ENCODE measurements at places on chromosomes 1 and 21.

- DNase-seq: no peak
Measured at GRCh38 chr1:2102753-2103152, 52.5 kb downstream of the PRKCZ start.

GRCh38 chr1:182149411-182149965 lies 88.0 kb upstream of the ZNF648 start:
- peak; percentile 68 for DNase-seq

- DNase-seq: no peak
Measured at GRCh38 chr21:16992448-16992847, 520.4 kb upstream of the CXADR start.

- DNase-seq: peak; percentile 75
Measured at GRCh38 chr1:156726549-156727226, 1.6 kb upstream of the METTL25B start.

- no peak for DNase-seq
Measured at GRCh38 chr1:218847089-218847768, 326.4 kb upstream of the LYPLAL1 start.

GRCh38 chr21:35770101-35770945 lies 290.0 kb downstream of the SETD4 start:
- no peak for DNase-seq

- DNase-seq: no peak
Measured at GRCh38 chr1:2248127-2248826, 20.2 kb downstream of the SKI start.

- DNase-seq: no peak
Measured at GRCh38 chr1:192604979-192605620, 29.5 kb downstream of the RGS1 start.

GRCh38 chr1:170369000-170369399 lies 163.0 kb upstream of the GORAB start:
- DNase-seq: no peak

- DNase-seq: no peak
Measured at GRCh38 chr1:91821126-91821868, 64.7 kb downstream of the TGFBR3 start.

Measured in AG08395 (cell line).